Anterior cingulate cortex (tissue), 58 donors: ENCODE measurements at places on chromosomes 3 and 15.

GRCh38 chr15:42395838-42396237, 36.5 kb downstream of the CAPN3 start:
- DNase-seq = no peak

DNA sequence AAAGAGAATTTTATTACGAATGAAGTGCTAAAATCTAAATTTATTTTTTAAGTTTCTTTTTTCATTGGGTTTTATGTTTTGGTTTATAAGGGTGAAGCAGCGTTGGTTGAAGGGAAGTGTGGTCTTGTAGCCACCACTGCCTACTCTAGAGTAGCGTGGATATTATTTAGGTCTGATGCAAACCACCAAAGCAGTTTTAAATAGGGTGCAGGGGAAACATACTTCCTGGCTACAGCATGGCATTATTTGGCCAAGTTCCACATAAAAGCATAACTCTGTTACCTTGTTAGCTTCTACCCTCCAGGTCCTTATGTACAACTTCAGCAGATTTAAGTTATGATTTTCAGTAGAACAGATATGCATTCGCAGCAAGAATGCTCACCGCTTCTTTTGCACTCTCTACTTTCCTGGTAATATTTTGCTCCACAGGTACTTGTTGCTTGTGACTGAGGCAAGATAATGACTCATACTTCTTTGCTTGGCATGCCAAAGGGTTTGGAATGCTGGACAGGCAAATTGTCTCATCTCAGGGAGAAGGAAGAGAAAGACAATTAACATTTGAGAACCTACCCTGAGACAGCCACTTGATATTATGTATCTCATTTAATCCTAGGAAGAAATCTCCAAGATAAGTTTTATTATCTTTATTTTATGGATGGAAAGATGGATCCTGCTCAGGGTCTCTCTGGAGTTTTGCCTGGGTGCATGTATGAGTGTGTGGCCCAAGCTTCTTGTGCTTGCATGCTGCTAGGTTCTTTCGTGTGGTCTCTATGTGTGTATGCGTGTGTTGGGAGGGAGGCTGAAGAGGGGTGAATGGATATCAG, 5.4 kb downstream of the TGFBR2 start:
- DNase-seq = no peak

DNA sequence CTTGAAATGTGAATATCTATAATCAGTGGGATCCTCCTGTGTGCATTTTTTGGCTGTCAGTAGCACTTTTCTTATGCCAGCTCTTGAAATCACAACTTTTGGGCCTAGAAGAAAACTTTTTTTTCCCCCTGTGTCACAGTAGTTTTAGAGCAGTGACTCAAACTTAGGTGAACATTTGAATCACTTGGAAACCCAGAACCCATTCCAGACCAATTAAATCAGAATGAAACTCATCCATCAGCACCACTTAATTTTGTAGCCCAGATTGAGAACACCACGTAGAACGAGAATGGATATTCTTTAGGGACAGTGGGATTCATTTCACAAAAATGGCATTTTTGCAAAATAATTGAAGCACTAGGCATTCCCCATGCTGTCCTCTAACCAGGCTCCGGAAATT, 224.8 kb upstream of the NANOGP8 start:
- no peak for DNase-seq

DNA sequence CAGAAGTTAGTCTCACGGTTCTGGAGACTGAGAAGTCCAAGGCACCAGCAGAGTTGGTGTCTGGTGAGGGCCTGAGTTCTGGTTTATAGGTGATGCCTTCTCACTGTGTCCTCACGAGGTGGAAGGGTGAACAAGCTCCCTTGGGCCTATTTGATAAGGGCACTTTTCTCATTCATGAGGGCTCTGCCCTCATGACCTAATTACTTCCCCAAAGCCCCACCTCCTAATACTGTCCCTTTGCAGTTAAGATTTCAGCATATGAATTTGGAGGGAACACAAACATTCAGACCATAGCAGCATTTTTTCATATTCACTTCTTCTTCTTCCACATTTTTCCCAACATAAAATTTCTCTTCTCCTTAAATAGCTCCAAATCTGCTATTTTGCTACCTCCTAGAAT, 41.5 kb downstream of the TMEM41A start:
- no peak for DNase-seq

DNA sequence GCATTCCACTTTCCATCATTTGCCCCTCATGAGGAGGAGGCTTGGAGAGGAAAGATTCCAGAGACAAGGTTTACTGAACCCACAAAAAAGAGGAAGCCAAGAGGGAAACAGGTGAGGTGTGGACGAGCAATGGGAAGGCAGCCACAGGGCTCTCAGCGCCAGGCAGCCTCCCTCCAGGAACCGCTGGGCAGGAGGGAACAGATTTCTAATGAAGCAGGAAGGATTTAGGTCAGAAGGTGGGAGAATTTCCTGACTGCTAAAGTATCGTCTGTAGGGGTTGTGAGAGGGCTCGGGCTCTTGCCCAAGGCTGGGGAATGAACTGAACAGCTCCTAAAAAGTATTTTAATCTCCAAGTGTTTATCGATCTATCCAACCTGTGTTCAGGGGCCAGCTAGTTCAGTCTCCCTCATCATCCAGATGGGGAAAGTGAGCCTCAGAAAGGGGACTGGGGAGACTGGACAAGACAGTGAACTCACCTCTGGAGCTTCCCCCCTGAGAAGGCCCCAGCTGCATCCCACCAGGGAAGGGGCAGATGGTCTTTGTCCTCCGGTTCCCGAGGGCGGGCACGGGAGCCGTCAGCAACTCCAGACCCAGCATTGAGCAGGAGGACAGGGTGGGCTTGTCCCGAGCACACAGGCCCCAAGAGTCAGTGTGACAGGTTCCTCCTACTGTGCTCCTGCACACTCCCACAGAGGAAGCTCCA, 10.5 kb downstream of the LOXL1 start:
- DNase-seq = no peak

DNA sequence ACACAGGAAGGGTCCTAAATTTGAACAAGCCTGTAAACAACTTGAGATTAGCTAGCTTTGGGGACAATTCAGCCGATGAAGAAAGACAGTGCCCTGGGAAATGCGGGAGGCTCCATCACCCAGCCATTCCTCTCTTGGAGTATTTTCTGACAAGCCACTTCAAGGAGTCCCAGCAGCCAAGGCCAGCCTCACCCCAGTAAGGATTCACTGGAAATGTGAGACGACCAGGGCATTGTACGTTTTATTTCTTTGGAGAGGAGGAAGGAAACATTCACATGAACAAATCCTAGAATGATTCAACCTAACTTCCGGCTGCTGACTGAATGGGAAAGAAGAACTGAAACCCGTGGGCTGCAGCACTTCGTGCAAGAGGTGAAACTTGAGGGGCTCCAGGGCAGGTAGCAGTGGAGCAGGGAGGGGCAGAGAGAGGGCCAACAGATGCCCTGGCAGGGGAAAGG, 116.4 kb upstream of the ARHGEF3 start:
- DNase-seq = no peak

GRCh38 chr3:9422712-9423424, 25.5 kb downstream of the SETD5 start:
- DNase-seq = peak; percentile 86

DNA sequence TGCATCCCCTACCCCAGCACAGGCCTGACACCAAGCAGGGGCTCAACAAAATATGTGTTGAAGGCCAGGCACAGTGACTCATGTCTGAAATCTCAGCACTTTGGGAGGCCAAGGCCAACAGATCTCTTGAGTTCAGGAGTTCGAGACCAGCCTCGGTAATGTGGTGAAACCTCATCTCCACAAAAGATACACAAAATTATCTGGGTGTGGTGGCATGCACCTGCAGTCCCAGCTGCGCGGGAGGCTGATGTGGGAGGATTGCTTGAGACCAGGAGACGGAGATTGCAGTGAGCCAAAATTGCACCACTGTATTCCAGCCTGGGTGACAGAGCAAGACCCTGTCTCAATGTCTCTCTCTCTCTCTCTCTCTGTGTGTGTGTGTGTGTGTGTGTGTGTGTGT, 30.7 kb upstream of the CYP11A1 start:
- no peak for DNase-seq

DNA sequence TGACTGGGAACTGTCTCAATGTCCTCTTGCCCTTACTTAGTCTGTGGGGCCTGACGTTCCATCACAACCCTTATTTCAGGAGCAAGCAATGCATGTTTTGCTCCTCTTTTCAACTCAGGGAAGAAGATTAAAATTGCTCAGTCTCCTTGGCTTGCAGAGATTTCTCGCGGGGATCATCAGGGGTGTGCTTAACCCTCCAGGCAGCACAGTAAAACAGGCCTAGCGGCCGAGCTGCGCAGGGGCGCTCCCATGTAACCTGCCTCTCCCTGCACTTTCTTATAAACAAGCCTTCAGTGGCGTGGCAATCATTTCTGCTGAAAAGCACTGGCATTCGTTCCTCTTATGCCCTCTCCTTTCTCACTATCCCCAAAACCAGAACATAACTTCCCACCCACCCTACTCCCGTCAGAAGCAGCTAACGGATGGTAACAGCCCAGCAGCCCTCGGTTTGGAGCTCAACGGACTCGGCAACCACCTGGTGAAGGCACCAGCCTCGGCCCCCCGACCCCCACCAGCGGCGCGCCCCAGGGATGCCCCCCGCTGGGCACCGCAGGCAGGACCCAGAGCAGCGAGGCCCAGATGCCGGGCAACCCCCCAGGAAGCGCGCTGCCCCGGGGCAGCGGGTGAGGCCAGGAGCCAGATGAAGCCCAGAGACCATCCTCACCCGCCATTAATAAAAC, 1.1 kb downstream of the MCF2L2 start:
- no peak for DNase-seq

- no peak for DNase-seq
Observed at GRCh38 chr3:61828880-61829721, 267.7 kb downstream of the PTPRG start.

DNA sequence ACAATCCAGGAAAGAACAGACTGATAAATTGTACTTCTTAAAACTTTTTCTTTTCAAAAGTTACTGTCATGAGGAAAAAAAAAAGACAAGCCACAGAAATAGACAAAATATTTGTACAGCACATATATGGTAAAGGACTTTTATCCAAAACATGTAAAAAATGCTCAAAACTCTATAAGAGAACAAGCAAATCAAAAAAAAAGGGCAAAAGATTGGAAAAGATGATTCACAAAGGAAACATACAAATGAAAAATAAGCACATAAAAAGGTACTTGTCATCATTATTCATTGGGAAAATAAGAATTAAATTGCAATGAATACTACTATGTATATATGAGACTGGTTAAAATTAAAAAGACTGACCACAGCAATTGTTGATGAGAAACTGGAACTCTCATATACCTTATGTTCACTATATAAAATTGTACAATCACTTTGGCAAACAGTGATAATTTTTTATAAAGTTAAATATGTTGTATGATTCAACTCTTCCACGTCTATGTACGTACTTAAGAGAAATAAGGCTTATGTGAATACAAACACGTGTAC, 39.7 kb downstream of the DIPK2A start:
- DNase-seq = no peak

DNA sequence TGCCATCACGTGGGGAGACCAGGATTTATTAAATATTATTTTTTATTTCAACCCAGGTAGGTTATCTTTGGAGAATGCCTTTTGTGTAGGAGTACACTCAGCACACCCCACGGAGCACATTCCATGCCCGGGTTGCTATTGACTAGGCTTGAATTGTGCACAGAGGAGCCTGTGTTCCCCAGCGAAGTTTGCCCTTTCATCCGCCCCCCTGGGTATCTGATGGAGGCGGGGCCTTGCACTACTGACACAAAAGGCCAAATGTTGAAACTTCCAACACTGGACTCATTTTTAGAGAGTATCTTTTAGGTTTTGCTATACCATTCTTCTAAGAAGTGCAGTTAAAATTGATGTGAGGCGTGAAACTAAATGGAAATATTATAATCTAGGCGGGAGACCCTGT, 39.3 kb upstream of the PPP4R2 start:
- DNase-seq = no peak

- no peak for DNase-seq
Observed at GRCh38 chr3:94251566-94251965, 188.7 kb downstream of the NSUN3 start.

DNA sequence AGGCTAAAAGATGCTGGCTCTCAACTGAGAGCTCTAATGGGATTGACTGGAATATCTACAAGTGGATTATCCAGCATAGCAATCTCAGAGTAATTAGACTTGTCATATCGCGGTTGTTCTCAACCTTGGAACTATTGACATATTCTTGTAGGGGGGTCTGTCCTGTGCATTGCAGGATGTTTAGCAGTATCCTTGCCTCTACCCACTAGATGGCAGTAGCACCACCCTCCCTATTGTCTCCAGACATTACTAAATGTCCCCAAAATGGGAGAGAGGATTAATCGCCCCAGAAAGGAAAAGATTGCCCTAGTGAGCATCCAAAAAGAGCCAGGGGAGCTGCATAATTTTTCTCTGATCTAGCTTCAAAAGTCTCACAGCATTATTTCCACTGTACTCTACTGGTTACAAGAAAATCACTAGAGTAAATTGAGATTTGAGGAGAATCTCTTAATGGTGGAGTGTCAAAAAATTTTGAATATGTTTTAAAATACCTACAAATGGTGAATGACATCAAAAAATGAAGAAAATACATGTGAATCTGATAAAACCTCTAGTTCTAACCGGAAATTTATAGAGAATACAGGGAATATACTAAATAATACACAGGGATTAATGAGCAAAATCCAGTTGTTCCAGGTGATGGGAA, 388.2 kb upstream of the AGTR1 start:
- no peak for DNase-seq

DNA sequence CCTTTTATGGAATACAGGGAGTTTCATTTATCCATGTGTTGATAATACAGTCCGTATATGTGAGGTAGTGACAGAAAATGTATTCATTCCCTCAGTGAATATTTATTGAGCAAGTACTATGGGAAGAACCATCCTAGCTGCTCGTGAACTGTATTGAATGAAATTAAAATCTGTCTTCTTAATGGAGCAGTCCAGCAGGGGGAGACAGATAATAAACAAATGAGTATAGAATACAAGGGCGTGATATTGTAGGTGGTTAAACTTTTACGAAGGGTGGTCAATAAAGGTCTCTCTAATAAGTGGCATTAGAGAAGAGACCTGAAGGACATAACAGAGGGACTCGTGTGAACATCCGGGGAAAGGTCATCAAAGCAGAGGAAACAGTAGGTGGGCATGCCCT, 62.7 kb upstream of the OSTN start:
- no peak for DNase-seq

GRCh38 chr3:172102883-172103310, 63.5 kb downstream of the FNDC3B start:
- no peak for DNase-seq

DNA sequence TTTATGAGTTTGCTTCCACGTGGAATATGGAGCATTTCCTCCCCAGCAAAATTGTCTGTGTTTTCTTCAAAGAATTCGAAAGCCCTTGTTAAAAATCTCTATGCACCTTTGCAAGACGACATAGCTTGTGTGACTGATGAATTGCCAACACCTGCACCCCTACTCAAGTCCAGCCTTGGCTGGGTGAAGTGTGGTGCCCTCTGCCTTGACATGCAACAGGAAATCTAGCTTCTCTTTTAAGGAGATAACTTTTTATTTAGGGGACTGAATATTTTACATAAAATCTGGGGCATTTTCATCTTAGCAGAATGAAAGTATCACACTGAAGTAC, 647 bp downstream of the HMG20A start:
- no peak for DNase-seq
